ENCODE measurements at places on chromosomes 11 and 22. TPM values are rescaled to one million over a fixed set of nuclear protein-coding genes. Genes with fewer than 3 reads are reported as not detected.

DNA sequence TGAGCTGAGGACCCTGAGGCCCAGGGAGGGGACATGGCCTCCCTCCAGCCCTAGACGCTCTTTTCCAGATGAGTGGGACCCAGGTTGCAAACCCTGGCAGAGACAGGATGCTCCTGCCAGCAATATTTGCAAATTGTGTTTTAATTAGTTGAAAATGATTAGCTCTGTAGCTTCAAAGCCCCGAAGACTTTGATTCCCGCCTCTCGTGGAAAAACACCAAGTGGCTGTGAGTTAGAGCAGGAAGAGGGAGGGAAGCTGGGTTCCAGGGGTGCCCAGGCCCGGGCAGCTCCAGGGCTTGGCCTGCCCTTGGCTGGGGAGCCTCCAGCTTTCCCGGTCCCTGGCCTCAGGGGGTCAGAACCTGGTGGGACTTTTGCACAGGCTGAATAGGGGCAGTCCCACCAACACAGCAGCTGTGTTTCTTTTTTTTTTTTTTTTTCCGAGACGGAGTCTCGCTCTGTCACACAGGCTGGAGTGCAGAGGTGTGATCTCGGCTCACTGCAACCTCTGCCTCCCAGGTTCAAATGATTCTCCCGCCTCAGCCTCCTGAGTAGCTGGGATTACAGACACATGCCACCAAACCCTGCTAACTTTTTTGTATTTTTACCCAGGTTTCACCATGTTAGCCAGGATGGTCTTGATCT, 101.6 kb upstream of the RTL6 start:
- DNase-seq: no peak

- no peak for DNase-seq
Measured at GRCh38 chr11:16797776-16798175, 59.3 kb downstream of the C11orf58 start.

GRCh38 chr22:39748877-39749276, 144.7 kb downstream of the ENTHD1 start:
- no peak for DNase-seq

The DMC1 gene
- total RNA-seq: 10.8 TPM

The FCHSD2 gene
- total RNA-seq: 24.9 TPM

- DNase-seq: no peak
Measured at GRCh38 chr11:1654388-1655167, 25.0 kb downstream of the KRTAP5-5 start.

GRCh38 chr11:132439711-132440255, 1069.4 kb downstream of the NTM start:
- no peak for DNase-seq

The SLC17A6 gene
- total RNA-seq: not detected
